Hepatic stellate cell (primary cell): ENCODE measurements at places on chromosomes 3 and 15.

DNA sequence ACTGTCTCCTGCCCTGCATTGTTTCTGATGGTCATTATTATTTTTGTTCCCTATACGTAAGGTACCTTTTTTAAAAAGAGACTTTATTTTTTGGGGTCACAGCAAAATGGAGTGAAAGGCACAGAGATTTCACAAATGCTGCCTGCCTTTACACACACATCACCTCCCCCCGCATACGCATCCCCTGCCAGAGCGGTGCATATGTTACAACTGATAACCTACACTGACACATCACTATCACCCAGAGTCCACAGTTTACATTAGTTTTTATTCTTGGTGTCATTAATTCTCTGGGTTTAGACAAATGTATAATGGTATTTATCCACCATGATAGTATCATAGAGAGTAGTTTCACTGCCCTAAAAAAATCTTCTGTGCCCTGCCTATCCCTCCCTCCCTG, 43.6 kb upstream of the KLF13 start:
- DNase-seq: no peak

GRCh38 chr3:170040418-170040817, 2.6 kb downstream of the GPR160 start:
- no peak for DNase-seq

- DNase-seq: no peak
Observed at GRCh38 chr3:117798221-117798620, 1088.6 kb downstream of the TUSC7 start.

- DNase-seq: no peak
Observed at GRCh38 chr15:51982770-51983103, 11.2 kb upstream of the LEO1 start.

DNA sequence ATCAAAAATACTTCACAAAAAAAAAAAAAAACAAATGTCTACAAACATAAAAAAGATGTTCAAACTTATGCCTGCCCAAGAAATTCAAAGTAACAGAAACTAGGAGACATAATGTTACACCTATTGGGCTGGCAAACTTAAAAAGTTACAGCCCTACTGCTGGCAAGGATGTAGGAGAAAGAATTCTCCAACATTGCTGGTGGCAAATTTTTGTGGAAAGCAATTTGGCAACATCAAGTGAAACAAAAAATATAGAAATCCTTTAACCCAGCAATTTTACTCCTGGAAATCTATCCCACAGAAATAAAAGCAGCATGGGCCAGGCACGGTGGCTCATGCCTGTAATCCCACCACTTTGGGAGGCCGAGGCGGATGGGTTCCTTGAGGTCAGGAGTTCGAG, 73.2 kb downstream of the STAG1 start:
- no peak for DNase-seq

DNA sequence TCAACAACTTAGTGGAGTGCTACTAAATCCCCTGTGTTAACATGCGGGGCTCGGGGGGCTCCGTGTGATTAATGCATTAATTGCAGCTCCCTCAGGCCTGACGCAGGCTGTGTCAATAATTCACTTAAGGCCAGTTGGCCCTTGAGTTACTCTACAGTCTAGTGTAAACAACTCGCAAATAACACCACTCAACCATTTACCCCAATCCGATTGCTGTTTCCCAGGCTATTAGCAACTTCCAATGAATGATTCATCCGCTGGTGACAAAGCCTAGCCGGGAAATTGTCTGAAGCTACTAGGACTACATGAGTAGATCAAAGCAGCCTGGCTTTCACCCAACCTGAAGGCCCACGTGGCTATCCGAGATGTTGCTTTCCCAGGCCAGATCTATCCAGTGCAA, 121.3 kb upstream of the SOX14 start:
- no peak for DNase-seq

DNA sequence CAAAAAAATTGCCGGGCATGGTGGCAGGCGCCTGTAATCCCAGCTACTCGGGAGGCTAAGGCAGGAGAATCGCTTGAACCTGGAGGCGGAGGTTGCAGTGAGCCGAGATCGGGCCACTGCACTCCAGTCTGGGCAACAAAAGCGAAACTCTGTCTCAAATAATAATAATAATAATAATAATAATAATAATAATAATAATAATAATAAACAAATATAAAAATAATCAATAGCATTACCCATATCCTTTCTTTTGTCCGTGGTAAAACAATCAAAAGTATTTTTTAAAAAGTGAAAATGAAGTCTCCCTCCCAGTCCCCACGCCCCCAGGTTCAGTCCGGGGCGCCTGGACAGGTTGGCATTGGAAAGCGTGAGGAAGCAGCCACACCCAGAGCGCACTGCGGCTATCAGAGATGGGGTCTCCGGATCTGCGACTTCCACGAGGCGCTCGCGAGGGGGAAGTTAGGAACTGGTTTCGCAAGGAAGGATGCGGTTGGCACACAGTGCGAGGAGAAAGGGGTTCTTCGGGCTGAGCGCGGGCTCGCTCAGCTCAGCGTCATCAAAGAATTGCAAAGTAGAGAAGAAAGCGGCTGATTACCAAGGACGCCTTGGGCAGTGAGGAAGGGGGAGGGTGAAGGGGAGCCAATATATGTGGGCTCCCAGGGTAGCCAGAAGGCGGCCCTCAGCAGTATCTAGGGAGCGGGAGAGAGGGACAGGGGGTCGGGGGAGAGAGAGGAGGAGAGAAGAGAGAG, 69.5 kb upstream of the EPHB3 start:
- no peak for DNase-seq

DNA sequence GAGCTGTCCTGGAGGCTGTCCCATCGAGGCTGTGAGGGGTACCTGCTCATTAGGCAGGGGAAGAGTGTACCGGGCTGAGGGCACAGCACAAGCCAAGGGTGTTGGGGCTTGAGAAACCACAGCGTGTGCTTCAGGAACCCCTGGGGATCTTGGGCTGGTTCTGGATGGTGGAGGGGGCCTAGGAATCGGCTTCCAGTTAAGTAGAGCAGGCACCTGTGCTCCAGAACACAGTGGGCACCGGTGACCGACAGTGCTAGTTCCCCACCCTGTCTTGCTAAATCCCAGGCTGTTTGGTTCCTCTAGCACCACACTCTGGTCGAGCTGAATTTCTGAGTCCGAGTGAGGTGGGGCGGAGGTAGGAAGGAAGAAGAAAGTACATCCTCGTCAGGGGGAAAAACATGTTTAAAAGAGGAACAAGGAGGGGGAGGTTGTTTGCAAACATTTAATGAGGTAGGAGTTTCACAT, 29.1 kb downstream of the SLC6A6 start:
- no peak for DNase-seq
